ENCODE measurements at places on chromosomes 1 and 21.

DNA sequence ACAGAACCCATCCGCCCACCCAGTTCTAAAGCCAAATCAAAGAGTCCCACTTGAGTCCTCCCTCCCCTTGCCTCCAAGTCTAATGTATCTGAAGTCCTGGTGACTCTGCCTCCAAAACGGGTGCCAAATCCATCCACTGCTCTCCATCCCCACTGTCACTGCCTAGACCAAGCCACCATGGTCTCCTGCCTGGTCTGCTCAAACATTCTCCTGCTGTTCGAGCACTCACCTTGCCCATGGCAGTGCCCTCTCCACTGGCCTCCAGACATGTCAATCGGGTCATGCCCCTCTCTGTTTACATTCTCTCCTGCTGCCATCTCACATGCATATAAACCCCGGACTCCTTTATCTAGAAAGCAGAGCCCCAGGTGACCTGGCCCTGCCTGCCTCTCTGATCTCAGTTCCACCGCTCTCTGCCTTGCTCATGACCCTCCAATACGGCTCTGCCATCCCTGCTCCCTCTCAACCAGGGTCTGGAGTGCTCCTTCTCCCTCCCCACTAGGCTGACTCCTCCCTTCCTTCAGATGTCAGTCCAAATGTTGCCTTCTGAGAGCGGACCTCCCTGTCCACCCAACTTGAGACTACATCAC lies 32.1 kb upstream of the MX1 start:
- DNase-seq, result no peak

- DNase-seq, result no peak
Observed at GRCh38 chr1:2856066-2856390, 54.5 kb upstream of the TTC34 start.

DNA sequence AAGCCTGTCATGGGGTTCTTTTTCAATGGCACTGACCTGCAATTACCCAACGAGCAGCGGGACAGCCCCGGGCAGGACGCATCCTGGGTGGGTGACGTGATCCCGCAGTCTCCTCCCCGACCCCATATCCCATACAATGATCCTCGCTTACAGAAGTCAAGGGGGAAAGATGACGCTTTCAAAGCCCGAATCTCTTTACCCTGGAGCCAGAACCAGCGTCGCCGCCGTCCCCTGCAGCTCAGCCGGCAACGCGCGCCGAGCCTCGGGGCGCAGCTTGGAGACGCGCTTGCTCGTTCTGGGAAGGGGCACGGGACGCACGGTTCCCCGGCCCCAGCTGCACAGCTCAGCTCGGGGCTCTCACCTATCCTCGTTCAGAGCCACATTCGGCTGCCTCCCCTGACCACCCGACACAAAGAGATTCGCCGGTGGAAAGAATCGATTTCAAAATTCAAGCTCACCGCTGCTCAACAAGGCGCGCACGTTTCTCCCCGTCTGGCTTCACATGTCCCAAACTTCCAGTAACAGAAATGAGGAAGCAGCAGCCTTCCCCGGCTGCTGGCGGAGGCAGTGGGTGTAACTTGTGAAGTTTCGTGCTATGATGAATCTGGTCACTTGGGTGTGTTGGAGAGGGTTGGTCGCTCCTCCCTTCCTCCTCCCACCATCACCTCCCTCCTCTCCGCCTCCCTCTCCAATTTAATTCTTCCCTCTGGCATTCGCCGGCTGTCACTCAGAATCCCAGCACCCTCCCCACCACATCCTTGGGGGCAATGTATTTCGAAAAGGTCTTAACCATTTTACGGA lies at the start of gene TIAM1:
TIAM1 (minus strand) TSS at position 582 of the 801 bp plus-strand sequence. CDS start 77,289 bp downstream, outside the sequence.
- no peak for DNase-seq

- DNase-seq, result no peak
Observed at GRCh38 chr1:215710036-215710898, 143.2 kb downstream of the KCTD3 start.

GRCh38 chr1:222728746-222729145 lies 8.3 kb upstream of the FAM177B start:
- no peak for DNase-seq

DNA sequence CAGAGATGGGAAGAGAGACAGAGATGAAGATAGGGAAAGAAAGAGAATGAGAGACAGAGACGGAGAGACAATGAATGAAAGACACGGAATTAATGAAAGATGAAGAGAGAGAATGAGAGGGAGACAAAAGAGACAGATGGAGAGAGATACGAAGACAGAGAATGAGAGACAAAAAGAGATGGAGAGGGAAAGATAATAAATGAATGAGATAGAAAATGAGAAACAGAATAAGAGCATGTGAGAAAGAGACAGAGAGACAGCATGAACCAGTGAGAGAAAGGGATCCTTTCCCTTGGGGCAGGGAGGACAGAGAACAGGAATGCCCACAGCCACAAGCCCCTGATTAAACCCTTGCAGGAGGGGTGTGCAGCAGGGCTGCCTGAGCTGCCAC lies 5.3 kb upstream of the WNT9A start:
- DNase-seq, result no peak

DNA sequence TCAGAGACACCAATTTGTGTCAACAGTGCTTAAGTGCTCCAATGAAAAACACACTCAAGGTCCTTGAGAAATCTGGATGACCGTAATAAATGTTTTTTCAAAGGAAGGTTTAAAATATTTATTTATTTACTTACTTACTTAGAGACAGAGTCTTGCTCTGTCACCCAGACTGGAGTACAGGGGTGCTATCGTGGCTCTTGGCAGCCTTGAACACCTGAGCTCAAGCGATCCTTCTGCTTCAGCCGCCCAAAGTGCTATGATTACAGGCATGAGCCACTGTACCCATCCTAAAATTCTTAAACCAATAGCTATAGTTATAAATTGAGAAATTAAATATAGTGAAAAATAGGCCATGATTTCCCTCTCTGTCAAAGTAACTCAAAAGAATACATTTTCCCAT lies 17.3 kb upstream of the ERICH3 start:
- DNase-seq, result no peak

DNA sequence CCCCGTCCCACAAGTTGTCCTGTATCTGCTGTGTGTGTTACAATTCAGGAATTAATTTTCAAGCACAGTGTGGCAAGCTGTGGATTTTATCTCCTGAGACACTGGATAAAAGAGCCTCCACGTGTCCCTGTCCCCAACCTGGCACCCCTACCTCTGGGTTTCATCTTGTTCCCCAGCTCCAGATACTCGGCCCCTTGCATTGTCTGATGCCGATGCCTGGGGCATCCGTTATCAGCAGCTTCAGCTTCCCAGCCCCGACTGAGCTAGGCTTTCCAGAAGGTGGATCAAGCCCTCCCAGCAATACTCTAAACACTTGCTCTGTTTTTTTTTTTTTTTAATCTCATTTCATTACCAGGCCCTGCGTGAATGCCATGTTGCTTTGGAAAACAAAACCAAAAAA lies 159.4 kb downstream of the PLXNA2 start:
- DNase-seq, result no peak

GRCh38 chr21:36845790-36846189 lies 120.7 kb downstream of the HLCS start:
- DNase-seq, result no peak

- no peak for DNase-seq
Observed at GRCh38 chr1:18684303-18684702, 53.7 kb downstream of the PAX7 start.

DNA sequence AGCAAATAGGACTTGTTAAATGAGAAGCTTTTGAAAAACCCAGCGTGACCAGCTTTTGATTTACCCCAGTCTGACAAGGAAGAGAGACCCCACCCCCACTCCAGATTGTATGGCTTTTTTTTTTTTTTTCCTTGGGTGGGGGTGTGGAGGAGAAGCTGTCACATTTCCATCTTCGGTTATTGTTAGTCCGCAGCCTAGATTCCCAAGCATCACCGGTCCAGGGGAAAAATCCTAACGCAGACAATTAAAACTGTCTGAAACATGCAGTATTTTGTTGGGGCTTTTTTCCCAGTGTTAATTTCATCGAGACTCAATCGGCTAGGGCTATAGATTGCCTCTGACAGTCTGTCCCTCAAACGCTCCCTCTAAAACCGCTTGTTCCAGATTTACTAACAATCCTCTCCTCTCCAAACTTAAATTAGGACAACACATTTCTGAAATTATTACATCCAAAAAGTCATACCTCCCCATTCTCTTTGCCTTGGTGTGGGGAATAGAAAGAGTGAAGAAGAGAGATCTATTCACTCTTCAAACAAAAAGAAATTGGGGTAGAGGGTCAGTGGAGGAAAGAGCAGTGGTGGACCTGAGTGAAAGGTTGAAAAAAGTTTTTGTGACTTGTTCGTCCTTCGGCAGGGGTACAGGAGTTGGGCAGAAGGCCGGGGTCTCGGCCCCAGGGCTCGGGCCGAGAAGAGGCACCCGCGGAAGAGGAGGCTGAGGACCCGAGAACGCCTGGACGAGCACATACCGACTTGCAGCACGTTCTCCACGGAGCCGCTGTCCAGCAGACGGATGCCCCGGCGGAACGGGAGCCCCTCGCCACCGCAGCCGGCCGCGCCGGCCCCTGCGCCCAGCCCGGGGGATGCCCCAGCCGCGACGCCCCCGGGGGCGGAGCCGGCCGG lies 1.1 kb downstream of the ZSWIM5 start:
- DNase-seq, result no peak

GRCh38 chr1:172003766-172004530 lies 162.7 kb downstream of the DNM3 start:
- DNase-seq, result no peak

DNA sequence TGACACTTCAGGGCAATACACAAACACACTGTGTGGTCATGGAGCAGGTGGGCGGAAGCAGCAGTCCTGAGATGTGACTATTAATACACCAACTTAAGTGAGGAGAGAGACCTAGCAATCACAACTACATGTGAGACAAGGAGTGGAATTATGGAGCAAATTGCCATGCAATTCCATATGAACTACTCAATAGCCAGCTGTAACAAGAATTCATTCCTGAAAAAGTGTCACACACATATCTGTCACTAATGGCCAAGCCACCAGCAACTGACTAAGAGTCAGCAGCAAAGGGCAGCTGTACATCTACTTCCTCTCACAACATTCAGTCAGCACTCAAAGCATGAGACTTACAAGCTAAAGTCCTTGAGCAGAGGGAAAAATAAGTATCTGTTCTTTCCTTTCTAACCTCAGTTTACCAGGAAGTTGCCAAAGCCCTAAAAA lies 46.2 kb downstream of the GPR3 start:
- DNase-seq, result no peak

DNA sequence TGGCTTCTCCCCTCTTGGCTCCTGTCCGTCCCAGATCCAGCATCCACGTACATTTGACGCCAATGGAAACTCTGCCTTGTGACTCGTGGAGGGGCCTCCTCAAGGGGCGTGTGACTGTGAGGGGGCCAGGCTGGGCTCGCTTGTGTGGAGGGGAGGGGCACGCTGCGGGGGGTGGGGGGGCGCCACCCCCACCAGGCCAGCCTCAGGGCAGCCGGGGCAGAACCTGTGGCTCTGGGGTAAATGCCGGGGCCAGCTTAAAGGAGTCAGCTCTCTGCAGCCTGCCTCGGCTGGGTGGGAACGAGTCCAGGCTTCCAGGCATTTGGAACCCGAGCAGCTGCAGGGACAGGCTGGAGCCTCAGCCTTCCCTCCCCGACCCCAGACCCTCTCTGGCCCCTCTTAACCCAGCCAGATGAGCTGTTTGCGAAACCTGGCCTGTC lies 94.1 kb downstream of the SIK1 start:
- no peak for DNase-seq

- no peak for DNase-seq
Observed at GRCh38 chr1:89701746-89702241, 68.9 kb downstream of the LRRC8C start.

- DNase-seq, result no peak
Observed at GRCh38 chr21:16535626-16536025, 805.8 kb downstream of the USP25 start.

GRCh38 chr1:212110617-212111016 lies 75.1 kb downstream of the DTL start:
- DNase-seq, result no peak

DNA sequence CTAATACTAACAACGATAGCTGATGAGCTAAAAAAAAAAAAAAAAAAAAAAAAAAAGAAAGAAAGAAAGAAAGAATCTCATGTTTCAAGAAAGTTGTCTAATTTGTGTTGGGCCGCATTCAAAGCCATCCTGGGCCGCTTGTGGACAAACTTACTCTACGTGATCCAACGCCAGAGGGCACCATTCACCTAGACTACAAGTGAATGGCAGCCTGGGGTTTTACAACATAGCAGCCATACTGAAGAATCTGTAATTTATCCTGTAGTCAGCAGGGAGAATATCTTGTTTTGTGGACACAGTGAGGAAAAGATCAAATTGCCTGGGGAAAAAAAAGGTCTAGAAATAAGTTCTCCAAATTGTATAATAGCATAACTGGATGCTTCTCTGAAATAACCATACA lies 47.0 kb downstream of the CYP2J2 start:
- no peak for DNase-seq

DNA sequence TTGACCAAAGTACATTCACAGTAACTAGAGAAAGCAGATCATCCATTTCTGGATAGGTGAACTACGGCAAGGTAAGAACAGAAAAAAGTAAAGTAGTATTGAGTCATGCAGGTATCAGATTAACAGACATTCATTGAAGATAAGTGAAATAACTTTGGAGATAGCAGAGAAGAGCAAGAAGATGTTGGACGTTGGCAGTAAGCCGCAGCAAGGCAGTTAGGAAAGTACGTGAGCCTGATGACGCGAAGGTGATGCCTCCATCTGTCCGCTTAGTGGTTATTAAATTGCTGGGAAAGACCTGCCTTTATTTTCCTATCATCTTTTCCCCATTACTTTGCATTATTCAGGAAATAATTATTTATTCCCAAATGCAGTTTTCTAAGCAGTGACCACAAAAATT lies 24.9 kb upstream of the KIAA1614 start:
- DNase-seq, result no peak

- DNase-seq, result no peak
Observed at GRCh38 chr1:6465461-6466005, 440 bp downstream of the TNFRSF25 start.

GRCh38 chr1:230905733-230906132 lies 37.4 kb upstream of the C1orf198 start:
- DNase-seq, result no peak

DNA sequence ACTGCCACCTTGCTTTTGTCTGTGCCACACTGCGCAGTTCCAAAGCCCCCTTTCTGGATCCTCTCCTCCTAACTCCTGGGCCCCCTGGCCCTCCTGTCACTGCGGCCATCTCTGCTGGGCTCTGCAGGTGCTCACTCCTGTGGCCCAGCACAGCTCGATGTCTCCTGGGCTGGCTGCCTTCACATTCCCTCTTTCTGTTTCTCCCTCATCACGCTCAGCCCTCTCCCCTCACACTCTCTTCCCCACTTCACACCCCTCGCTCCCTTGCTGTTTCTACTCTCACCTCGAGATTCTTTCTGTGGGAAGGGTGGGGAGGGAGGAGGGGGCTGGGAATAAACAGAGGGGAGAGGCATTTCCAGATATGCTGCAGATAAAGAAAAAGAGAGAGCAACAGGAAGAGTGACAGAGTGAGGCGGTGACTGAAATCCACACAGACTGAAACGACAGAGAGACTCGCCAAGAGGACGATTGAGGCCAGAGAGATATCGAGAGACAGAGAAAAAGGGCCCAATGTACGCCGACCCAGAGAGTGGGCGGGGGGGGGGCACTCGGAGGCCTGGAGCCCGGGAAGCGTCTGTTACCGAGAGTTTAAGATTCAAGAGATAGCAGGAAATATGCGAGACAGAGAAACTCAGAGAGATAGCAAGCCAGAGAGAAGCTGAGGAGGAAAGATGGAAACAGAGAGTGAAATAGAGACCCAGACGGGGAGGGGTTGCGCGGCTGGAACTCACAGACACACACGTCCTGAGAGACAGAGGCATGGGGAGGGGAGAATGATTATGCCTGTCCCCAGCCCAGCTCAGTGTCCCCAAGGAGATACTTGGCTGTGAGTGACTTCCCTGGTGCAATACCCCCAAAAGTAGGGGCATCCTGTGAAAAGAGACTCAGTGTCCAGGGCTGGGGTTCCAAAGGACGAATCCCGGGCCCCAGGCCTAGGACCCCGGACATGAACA lies 666 bp downstream of the CSF3R start:
- no peak for DNase-seq

All from central memory CD8-positive, alpha-beta T cell (primary cell).